ENCODE measurements at places on chromosomes 1 and 21.

DNA sequence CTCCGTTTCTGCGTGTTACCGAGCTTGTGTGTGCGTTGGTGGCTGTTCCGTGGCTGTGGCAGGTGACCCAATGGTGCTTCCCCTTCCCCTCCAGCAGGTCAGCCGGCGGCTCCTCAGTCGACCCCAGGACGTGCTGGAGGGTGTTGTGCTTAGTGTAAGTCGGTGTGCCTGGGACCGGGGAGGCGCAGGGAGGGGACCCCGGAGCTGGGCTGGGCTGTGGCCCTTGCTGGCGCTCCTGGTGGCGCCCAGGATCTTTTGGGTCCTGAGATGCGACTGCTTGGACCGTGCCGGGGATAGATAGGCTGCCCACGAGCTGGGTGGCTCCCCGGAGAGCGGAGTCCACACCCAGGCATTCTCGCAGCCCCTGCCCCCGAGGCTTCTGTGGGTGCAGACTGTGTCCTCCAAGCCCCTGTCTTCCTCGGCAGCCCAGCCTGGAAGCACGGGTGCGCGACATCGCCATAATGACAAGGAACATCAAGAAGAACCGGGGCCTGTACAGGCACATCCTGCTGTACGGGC, 5.9 kb downstream of the ATAD3C start:
- no peak for DNase-seq

DNA sequence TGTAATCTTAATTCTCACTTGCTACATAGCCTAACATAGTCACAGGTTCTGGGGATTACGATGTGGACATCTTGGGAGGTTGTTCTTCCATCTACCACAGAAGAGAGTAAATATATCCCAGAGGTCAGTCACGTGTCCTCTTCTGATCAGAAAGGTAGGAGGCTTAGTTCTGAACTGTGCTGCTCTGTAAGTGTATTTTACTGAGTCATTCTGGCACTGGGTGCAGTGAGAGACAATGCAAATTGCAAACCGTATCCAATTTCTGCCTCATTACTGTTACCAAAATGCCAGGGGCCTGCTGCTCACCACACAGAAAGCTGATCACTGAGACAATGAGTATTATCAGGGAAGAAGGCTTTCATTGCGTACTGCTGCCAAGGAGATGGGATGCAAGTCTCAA, 104.0 kb downstream of the GABPA start:
- DNase-seq: no peak

- no peak for DNase-seq
Observed at GRCh38 chr1:23168079-23168444, 594 bp downstream of the LUZP1 start.

DNA sequence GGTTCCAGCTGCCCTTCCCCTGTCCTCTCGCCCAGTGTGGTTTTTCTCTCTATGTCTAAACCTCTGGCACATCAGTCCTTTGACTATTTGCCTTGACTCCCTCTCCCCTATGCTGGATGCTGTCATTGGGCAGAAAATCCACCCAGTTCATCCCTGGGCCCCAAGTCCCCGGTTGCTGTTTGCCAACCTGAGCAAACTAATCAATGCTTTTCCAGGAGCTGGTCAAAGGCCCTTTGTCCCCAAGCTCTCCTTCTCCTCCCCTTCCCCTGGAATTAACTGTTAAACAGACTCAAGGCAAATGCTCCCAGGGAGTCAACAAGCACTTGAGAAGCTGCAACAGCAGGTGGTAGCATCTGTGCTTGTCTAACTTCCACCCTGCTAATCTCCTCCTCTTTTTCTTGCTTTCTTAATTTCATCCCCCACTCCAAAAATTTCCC, 102.7 kb downstream of the LMX1A start:
- no peak for DNase-seq

GRCh38 chr1:224503161-224504118, 68.8 kb upstream of the WDR26 start:
- no peak for DNase-seq
